Tibial artery (tissue), 4 donors: ENCODE measurements at places on chromosomes 16 and 17.

GRCh38 chr17:76191896-76192295, 48.4 kb downstream of the RNF157 start:
- DNase-seq: no peak

- DNase-seq: peak; percentile 75
Measured at GRCh38 chr17:27760069-27760885, 40.1 kb downstream of the NOS2 start.

- DNase-seq: no peak
Measured at GRCh38 chr17:27233776-27234175, 60.1 kb upstream of the WSB1 start.

GRCh38 chr16:19892902-19893301, 8.3 kb upstream of the GPRC5B start:
- no peak for DNase-seq

GRCh38 chr16:64900517-64900916, 221.3 kb downstream of the CDH11 start:
- DNase-seq: no peak
